Putamen (tissue), 1 donor: ENCODE measurements at places on chromosomes 16 and 17.

- peak; percentile 84 for DNase-seq
Measured at GRCh38 chr17:29625037-29625750, 2.5 kb upstream of the CORO6 start.

GRCh38 chr17:19262650-19263631 lies 25.8 kb downstream of the EPN2 start:
- DNase-seq, result no peak

DNA sequence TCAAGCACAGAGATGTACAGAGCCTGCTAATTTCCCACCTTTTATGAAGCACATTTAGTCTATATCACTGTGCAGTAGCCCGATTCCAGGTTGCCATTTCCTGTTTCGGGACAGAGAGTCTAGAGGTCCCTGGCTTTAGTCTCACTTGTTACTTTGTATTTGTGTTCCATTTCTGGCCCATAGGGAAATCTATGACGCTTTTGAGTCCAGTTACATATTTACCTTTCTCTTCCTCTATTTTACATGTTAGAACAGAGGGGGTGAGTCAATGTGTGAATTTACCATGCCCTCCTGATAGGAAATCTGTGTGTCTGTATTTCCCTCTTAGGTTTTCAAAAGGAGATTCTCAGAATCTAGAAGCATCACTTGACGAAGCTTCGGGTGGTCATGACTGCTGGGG lies 227.1 kb upstream of the ZFHX3 start:
- no peak for DNase-seq

- no peak for DNase-seq
Measured at GRCh38 chr17:35627417-35627816, 40.3 kb downstream of the AP2B1 start.

DNA sequence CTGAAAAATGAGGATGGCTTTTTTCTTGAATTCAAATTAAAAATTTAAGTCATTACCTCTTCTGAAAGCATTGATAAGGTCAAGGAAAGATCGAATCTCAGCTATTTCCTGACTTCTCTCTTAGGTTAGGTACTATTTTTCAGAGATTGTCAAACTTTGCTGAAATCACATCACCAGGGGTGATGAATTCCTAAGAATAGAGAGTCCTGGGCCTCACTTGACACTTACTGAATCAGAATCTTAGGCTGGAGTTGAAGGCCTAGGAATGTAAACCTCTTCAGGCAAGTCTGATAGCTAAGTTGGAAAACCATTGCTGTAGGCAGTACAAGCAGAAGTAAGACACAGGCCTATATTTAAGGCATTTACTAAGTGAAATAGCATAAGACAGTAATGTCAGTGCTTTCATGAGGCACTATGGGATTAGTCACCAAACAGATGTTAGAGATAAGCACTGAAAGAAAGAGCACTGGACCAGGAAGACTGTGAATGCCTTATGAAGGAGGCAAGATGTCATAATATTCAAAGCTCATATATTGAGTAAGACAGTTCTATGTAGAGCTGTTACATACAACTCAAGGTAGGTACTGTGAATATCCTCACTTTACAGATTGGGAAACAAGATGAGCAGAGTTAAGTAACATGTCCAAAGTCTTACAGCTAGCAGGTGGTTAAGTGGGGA lies 21.5 kb downstream of the DCAF7 start:
- no peak for DNase-seq
